Endothelial cell of umbilical vein (primary cell): ENCODE measurements at places on chromosomes 5 and 9. TPM values are rescaled to one million over a fixed set of nuclear protein-coding genes. Genes with fewer than 3 reads are reported as not detected.

GRCh38 chr9:133233681-133234432 lies 24.8 kb upstream of the OBP2B start:
- peak; percentile 70 for DNase-seq
- peak overlapping the region; percentile 74 for H3K27ac ChIP-seq
- H3K27me3 ChIP-seq, result no peaks in the 10 kb centered on the region
- H3K36me3 ChIP-seq, result no peaks in the 10 kb centered on the region
- no peak overlapping the region for H3K4me3 ChIP-seq

DNA sequence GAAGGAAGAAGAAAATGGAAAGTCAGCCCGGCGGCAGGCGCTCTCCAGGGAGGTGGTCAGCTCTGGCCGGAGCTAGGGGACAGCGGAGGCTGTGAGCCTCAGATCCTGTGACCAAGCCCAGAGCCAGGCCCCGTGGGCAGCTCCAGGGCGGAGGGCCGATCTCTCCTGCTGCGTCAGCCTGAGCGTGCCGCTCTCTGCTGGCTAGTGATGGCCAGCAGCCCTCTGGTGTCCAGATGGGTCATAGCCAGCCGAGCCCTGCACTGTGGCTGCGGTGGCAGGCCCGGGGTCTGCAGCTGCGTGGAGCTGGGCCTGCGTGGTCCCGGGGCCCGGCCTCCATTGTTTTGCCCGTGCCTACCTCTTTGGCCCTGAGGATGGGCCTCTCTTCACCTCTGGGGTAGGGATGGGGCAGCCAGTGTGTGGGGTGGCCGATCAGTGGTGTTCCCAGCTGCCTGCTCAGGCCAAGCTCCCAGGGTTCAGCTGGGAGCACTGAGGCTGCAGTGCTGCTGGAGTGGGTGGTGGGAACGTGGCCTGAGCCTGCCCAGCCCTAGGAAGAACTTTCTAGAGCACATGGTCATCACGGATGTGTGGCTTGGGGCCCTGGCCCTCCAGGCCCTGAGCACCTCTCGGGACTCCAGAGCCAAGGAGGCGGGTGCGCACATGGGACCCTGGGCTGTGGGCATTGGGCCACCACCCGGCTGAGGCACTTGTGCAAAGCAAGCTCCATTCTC lies 17.1 kb upstream of the NRARP start:
- no peak for DNase-seq
- no peaks in the 10 kb centered on the region for H3K36me3 ChIP-seq
- no peaks in the 10 kb centered on the region for H3K27me3 ChIP-seq
- H3K4me3 ChIP-seq, result no peak overlapping the region
- H3K4me1 ChIP-seq, result peaks cover 27% of the 10 kb centered on the region

GRCh38 chr9:99822109-99822805 lies 572 bp downstream of the NR4A3 start:
- DNase-seq, result no peak
- H3K4me1 ChIP-seq, result peaks cover 25% of the 10 kb centered on the region
- H3K36me3 ChIP-seq, result no peaks in the 10 kb centered on the region
- peaks cover 24% of the 10 kb centered on the region for H3K27me3 ChIP-seq
- H3K4me3 ChIP-seq, result peak overlapping the region; percentile 82
- peak overlapping the region; percentile 54 for H3K27ac ChIP-seq

DNA sequence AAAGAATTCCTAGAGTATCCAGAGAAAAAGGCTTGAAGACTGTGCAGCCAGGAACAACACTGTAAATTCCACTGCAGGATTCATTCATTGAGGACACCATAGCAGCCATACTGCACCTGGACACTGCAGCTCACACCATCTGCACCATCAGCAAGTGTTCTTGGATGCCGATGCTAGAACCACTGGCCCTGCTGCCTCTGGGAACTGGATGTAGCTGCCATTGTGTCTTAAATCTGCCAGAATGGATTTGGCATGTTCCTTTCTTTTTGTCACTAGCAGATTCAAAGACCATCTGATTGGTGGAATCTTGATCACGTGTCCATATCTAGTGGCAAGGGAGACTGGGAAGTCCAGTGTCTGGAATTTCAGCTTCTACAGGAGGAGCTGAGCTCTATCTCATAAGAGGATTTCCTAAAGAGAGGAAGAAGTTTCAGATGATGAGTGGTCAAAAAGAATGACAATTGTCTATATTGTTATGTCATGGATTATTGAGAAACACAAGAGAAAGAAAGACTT lies 278.3 kb upstream of the ANKRD55 start:
- no peak overlapping the region for H3K27ac ChIP-seq
- no peaks in the 10 kb centered on the region for H3K27me3 ChIP-seq
- H3K4me1 ChIP-seq, result no peaks in the 10 kb centered on the region
- DNase-seq, result no peak

- H3K27ac ChIP-seq, result no peak overlapping the region
- H3K27me3 ChIP-seq, result no peaks in the 10 kb centered on the region
- H3K4me1 ChIP-seq, result no peaks in the 10 kb centered on the region
- no peaks in the 10 kb centered on the region for H3K36me3 ChIP-seq
- no peak overlapping the region for H3K4me3 ChIP-seq
- no peak for DNase-seq
Observed at GRCh38 chr9:25519286-25519685, 159.0 kb downstream of the TUSC1 start.

Gene HDAC3
- polyA plus RNA-seq, result 74.7 and 75.5 TPM in 2 replicates

DNA sequence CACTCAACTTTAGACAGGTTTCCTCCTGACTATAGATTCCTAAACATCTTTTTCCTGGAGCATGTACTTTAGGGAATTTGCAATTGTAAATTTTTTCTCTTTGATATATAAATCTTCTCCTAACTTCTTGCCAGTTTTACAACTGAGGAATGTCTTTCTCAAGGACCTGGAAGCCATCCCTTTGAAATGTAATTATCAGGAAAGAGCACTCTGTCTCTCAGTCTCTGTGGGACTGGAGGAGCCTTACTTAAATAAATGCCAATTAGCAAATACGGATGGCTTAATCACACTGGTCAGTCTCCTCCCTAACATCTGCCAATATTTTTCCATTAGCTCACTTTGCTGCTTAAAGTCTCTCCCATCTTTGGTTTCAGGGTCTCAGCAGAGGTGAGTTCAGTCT lies 344.3 kb upstream of the ARRDC3 start:
- H3K27me3 ChIP-seq, result no peaks in the 10 kb centered on the region
- no peak overlapping the region for H3K27ac ChIP-seq
- H3K36me3 ChIP-seq, result no peaks in the 10 kb centered on the region
- DNase-seq, result no peak
- no peak overlapping the region for H3K4me3 ChIP-seq

- H3K27ac ChIP-seq, result no peak overlapping the region
- no peaks in the 10 kb centered on the region for H3K27me3 ChIP-seq
- peaks cover 2% of the 10 kb centered on the region for H3K4me1 ChIP-seq
- peaks cover 7% of the 10 kb centered on the region for H3K36me3 ChIP-seq
Observed at GRCh38 chr9:93480262-93480661, 26.9 kb upstream of the FAM120AOS start.

DNA sequence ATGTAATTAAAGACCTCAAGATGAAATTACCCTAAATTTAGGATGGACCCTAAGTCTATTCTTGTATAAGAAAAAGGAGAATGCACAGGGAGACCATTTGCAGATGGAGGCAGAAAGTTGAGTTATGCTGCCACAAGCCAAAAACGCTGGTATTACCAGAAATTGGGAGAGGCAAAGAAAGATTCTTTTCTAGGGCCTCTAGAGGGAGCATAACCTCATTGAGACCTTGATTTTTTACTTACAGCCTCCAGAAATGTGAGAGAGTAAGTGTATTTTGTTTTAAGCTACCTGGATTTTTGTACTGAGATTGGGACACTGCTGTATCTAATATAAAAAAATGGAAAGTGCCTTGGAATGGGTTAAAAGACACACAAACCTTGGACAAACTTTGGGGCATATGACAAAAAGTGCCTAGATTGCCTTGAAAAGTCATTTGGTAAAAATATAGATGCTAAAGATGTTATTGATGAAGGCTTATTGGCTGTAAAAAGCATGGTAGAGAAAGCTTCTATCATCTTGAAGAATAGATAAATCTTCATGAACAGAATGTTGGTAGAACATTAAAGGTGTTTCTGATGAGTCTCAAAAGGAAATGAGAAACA lies 174.7 kb upstream of the PRDM9 start:
- no peak overlapping the region for H3K27ac ChIP-seq
- no peaks in the 10 kb centered on the region for H3K36me3 ChIP-seq
- no peaks in the 10 kb centered on the region for H3K27me3 ChIP-seq
- no peaks in the 10 kb centered on the region for H3K4me1 ChIP-seq
- no peak overlapping the region for H3K4me3 ChIP-seq

Gene NEUROG1
- polyA plus RNA-seq, result not detected in 2 replicates

DNA sequence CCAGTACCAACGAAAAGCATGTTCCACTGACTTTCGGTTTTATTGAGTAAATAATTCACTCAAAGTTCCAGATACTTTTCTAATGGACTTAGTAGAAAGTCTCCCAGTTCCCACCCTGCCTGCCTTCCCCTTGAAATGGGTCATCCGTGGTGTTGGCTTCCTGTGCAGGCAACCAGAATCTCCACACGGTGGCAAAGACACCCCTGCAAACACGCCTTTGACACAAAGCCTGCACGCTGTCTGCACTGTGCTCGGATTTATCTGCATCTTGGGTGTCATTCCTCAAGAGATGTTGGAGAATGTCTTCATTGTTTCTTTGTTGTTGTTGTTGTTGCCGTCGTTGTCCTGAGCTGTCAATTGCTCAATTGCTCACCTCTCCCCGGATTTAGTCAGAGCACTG lies 150.0 kb upstream of the IRX2 start:
- H3K4me3 ChIP-seq, result no peak overlapping the region
- no peaks in the 10 kb centered on the region for H3K27me3 ChIP-seq
- no peak for DNase-seq

DNA sequence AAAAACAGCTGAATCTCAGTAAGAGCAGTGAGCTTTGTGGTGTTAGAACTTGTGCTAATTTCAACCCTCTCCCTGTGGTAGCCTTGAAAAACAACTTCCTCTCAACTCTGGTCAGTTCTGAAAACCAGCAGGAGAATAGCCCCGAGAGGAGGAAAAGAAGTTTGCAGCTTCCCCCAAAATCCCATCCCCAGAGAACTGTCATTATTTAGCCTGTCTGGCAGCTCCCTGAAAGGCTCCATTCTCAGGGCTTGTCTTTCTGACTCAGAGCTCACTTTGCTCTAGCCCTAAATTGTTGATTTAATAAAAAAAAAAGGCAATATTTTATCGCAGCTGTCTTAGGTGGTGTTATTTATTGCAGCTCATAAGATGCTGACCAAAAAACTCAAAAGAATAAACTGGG lies 11.4 kb upstream of the SLC45A2 start:
- no peak overlapping the region for H3K4me3 ChIP-seq
- peaks cover 2% of the 10 kb centered on the region for H3K36me3 ChIP-seq
- H3K4me1 ChIP-seq, result no peaks in the 10 kb centered on the region
- no peaks in the 10 kb centered on the region for H3K27me3 ChIP-seq
- no peak for DNase-seq

DNA sequence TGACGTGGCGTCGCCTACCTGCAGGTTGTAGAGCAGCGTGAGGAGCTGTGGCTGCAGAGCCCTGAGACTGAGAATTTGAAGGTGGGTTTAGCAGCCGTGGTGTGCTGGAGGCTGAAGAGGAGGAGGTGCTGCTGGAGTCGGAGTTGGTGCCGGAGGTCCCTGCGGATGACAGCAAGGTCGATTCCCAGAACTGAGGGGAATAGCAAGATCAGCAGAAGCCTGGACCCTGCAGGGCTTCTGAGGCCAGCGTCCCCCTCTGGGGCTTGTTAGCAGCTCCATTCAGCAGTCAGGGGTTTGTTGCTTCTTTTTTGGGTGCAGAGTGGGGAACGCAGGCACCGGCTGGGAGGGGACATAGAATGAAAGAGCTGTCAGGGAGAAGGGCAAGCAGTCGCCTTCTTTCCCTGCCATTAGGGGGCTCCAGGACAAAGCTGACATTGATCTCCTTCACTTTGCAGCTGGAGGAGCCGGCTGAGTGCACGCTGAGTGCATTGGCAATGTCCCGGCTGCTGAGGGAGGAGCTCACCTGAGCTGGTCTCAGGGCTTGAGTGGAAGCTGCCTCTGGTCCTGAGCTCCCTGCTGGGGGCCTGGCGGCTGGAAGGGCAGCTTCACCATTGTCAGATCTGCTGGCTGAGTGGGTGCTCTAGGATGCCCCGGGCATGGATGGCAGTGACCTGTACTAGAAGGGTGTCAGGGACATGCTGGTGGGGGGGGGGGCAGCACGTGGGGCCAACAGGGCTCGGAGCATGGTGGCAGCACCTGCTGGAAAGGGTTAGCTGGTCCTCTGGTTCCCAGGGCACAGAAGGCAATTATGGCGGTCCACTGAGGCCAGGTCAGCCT lies 20.8 kb downstream of the OBP2B start:
- H3K36me3 ChIP-seq, result no peaks in the 10 kb centered on the region
- H3K27ac ChIP-seq, result no peak overlapping the region
- peaks cover 2% of the 10 kb centered on the region for H3K27me3 ChIP-seq
- DNase-seq, result no peak
